Ureter (tissue), 1 donor: ENCODE measurements at places on chromosomes 12 and 14. TPM values are rescaled to one million over a fixed set of nuclear protein-coding genes. Genes with fewer than 3 reads are reported as not detected.

RAB5B gene
- total RNA-seq, result 139 TPM

KRT2 gene
- total RNA-seq, result not detected

CDH24 gene
- 3.7 TPM for total RNA-seq

MAP3K12 gene
- 19.9 TPM for total RNA-seq

ANO2 gene
- total RNA-seq, result 4.2 TPM

TAS2R31 gene
- 12.2 TPM for total RNA-seq

BCL2L14 gene
- total RNA-seq, result 17.4 TPM

HNRNPC gene
- 591 TPM for total RNA-seq

DTX1 gene
- total RNA-seq, result 1.1 TPM

ZFYVE26 gene
- 33.7 TPM for total RNA-seq

BIN2 gene
- 5.0 TPM for total RNA-seq

OR11G2 gene
- not detected for total RNA-seq

HEBP1 gene
- total RNA-seq, result 57.7 TPM

TC2N gene
- 119 TPM for total RNA-seq

PTGDR gene
- total RNA-seq, result 2.7 TPM

GDF3 gene
- total RNA-seq, result not detected

AMIGO2 gene
- total RNA-seq, result 61.7 TPM

ARHGEF40 gene
- 41.2 TPM for total RNA-seq

SLCO1C1 gene
- not detected for total RNA-seq

ZFHX2 gene
- 2.8 TPM for total RNA-seq

GPRC5A gene
- total RNA-seq, result 26.2 TPM

TSPAN9 gene
- 53.0 TPM for total RNA-seq

ABCC9 gene
- 22.1 TPM for total RNA-seq
